ENCODE measurements at places on chromosomes 4 and X. TPM values are rescaled to one million over a fixed set of nuclear protein-coding genes. Genes with fewer than 3 reads are reported as not detected.

The NIPAL1 gene
- total RNA-seq = 2.0 TPM

The GATA1 gene
- total RNA-seq = not detected

The CNKSR2 gene
- 0.53 TPM for total RNA-seq

The CCKAR gene
- not detected for total RNA-seq

The CHRDL1 gene
- 43.5 TPM for total RNA-seq

The SH3TC1 gene
- 64.5 TPM for total RNA-seq

The ZNF732 gene
- total RNA-seq = not detected

- DNase-seq = no peak
These were observed 32.2 kb downstream of the DHRSX start for GRCh38 chrX:2468261-2469195.

DNA sequence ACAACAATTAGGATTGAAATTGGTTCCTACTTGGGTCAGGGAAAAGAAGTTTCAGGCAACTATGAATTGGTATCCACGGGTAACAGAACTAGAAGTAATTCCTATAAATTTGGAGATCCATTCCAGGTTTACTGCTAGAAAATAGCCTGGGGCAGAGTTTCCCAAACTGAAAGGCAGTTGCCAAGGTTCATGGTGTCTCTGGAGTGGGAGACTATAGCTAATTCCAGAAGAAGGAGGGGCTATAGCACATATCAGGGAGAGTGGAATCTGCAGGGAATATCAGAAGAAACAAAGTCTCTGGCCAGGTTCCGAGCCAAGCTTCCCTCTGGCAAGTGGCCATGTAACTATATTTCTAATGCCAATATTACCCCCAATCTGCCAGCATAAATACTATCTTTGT lies 166.3 kb downstream of the GALNTL6 start:
- DNase-seq = no peak

DNA sequence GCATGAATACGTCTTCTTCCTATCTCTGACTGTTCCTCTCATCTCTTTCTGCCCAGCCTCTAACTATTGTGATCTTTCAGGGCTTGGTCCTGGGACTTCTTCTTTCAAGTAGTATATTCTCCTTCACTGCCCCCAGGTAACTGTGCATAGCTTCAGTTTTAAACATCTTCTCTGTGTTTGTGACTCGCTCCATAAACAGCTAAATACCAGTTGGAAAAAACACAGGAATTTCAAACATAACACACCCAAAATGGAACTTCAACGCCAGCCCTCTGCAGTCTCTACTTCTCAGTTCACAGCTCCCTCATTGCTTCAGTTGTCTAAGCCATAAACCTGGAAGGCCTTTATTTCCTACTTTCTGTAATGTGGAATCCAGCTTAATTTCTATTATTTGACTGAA lies 16.6 kb downstream of the TRIML2 start:
- no peak for DNase-seq

GRCh38 chr4:3174371-3175338 lies 74.3 kb upstream of the MSANTD1 start:
- no peak for DNase-seq

DNA sequence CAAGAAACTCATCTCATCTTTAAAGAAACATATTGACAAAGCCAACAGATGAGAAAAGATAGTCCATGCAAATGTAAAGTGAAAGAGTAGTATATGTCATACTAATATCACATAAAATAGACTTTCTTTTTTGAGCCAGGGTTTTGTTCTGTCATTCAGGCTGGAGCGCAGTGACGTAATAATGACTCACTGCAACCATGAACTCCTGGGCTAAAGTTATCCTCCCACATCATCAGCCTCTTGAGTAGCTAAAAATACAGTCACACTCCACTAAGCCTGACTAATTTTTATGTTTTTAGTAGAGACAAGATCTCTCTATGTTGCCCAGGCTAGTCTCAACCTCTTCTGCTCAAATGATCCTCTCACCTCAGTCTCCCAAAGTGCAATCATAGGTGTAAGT lies 51.8 kb upstream of the TRAM1L1 start:
- DNase-seq = no peak

DNA sequence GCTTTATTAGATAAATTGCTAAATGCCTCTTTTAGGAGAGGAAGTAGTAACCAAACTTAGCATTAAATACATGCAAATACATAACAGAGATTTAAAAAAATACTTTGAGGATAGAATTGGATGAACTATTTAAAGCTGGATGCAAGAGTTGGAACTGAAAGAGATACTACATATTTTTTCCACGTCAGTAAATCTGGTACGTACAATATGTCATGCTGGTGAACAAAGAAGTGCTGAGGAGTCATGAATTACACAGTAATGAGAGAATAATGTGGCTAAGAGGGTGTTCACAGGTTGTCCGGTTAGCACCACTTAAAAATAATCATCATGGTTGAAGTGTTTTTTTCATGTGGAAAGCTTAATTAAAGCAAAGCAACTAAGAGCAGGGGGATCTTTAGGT lies 184.1 kb upstream of the FRMPD4 start:
- no peak for DNase-seq

- no peak for DNase-seq
These were observed 450.3 kb downstream of the RAPGEF2 start for GRCh38 chr4:159552979-159553768.

DNA sequence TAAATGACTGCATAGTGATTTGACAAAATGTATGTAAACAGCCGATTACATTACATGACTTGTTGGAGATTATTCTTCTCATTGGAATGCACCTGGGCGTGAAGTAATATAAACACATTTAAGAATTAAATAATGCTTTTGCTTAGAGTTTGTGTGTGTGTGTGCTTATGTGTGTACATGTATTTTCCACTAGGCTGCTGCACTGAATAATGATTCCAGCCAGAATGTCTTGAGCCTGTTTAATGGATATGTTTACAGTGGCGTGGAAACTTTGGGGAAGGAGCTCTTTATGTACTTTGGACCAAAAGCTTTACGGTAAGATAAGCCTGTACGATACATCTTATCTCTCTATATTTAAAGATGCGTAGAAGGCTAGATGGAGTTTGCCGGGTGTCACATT lies 12.6 kb downstream of the NEIL3 start:
- no peak for DNase-seq

DNA sequence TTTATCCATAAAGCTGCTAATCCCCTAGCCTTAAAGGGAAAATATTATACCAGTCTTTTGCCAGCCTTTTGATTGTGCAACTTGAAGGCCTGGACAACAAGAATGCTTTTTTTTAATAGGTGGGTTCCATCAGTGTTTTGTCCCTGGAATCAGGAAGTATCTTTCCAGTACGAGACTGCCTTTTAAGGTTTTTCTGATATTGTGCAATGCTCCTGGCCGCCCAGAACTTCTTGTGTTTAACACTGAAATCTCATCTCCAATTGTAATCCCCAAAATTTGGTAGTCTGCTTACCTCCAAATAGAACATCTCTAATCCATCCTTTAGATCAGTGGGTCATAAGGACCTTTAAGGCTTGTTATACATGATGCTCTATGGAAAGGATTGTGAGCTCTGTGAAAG lies 256.7 kb downstream of the NAF1 start:
- DNase-seq = no peak

- no peak for DNase-seq
These were observed 197.2 kb upstream of the VCX3A start for GRCh38 chrX:6732101-6732500.

All from ascending aorta (tissue), 2 donors.